ENCODE measurements at places on chromosomes 4 and X. TPM values are rescaled to one million over a fixed set of nuclear protein-coding genes. Genes with fewer than 3 reads are reported as not detected.

The CCKAR gene
- not detected for total RNA-seq

The CPLX1 gene
- 2.5 TPM for total RNA-seq

The NKX6-1 gene
- not detected for total RNA-seq

The CTAG2 gene
- not detected for total RNA-seq

The MXRA5 gene
- total RNA-seq, result 2.5 TPM

The GPR173 gene
- total RNA-seq, result 3.7 TPM

The OTUD5 gene
- total RNA-seq, result 36.9 TPM

The SSX2B gene
- not detected for total RNA-seq

The PRR32 gene
- total RNA-seq, result not detected

The UGT2A3 gene
- not detected for total RNA-seq

The SMIM20 gene
- 22.8 TPM for total RNA-seq

The UGDH gene
- total RNA-seq, result 107 TPM

The CCSER1 gene
- 7.0 TPM for total RNA-seq

GRCh38 chrX:2801223-2801622, 27.5 kb upstream of the GYG2 start:
- DNase-seq, result no peak

DNA sequence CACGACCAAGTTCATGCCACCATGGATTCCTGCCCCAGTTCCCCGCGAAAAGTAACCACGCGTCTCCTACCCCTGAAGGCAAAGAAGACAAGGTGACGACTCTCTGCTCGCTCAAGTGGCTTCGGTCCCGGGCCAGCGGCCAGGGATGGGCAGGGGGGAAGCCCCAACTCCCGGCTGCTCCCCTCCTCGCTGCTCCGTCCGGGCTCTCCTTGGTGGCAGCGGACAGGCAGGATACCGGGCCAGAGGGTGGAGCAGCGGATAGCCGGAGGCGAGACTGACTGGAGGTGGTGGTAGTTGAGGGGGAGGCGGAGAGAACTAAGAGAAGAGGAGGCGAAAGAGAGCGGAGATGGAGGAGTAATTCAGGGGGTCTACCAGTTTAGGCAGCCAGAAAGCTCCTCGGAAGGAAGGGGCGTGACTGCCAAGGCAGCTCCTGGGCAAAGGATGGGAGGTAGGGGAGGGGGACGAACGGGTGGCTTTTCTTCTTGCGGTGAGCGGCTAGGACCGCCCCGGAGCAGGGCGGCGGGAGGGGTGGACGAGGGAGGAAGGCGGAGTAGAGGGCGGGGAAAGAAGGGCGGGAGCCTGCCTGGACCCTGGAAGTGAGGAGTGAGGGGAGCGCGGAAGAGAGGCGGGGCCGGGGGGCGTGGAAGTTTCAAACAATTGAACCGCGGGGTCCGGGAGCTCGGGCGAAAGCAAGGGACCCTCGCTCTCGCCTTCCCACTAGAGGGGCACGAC, at the start of gene AMOT:
Gene AMOT, minus strand, starts transcription at position 450 of the 732 bp plus-strand sequence. CDS start 17,705 bp downstream, outside the sequence.
- peak; percentile 86 for DNase-seq

- no peak for DNase-seq
Measured at GRCh38 chrX:13287816-13288215, 32.0 kb downstream of the ATXN3L start.

DNA sequence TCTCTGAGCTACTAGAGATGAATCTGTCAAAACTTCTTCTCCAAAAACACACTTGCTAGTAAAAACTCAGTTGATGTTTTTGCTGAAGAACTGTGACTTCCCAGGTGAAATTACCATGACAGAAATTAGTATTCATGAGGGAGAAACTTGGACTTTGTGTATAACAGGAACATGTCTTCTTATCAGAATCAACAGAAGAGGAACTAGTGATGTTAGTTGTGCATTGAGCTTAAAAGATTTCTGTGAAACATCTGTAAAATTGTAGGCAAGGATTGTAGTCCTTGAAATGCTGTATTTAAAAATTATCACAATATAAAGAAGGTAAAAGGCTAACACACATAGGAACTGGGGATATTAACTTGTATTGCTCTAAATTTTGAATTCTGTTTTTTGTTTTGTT, 11.3 kb downstream of the FAM241A start:
- no peak for DNase-seq

DNA sequence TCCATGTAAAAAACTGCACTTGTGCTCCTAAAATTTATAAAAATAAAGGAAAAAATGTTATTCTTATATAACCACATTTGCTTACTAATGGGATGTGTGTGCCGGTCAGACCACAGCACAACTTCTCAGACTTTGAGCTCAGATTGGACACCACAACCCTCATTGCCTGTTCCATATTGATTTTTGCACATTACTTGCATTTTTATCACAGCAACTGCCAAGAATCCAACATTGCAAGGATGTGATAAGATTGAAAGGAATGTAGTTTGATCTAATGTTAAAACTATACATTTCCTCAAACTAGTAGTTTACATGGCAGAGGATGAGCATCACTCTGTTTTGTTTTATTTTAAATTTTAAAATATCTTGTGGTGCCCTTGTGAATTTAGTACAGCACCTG, 227.8 kb downstream of the KDR start:
- DNase-seq, result no peak

GRCh38 chrX:28177202-28177601, 196.0 kb upstream of the DCAF8L1 start:
- DNase-seq, result no peak

GRCh38 chrX:109880629-109881028, 122.3 kb upstream of the TMEM164 start:
- no peak for DNase-seq

GRCh38 chr4:10347281-10347795, 109.9 kb downstream of the ZNF518B start:
- DNase-seq, result no peak

- DNase-seq, result no peak
Measured at GRCh38 chr4:159837071-159837470, 734.2 kb downstream of the RAPGEF2 start.

GRCh38 chr4:8383451-8384160, 56.9 kb downstream of the ACOX3 start:
- DNase-seq, result peak; percentile 75

DNA sequence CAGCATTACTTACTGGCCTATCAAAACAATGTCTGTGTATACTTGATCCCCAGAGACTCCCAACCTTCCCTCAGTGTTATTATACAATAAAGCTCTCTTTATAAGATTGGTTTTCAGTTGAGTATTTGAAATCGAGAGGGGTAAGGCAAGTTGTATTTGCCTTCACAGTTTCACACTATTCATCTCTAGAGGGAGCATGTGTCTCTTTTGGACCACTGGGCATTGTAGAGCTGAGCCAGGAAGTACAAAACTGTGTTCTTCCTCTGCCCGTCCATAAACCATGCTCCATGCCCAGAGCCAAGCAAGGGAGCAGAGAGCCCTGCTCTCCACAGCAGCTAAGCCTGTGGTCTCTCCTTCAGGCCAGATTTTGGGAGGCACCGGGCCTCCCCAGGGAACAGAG, 61.5 kb upstream of the HHIP start:
- no peak for DNase-seq

- DNase-seq, result no peak
Measured at GRCh38 chr4:67465032-67465762, 80.1 kb downstream of the CENPC start.

GRCh38 chrX:46208225-46208854, 336.9 kb downstream of the ZNF674 start:
- no peak for DNase-seq

DNA sequence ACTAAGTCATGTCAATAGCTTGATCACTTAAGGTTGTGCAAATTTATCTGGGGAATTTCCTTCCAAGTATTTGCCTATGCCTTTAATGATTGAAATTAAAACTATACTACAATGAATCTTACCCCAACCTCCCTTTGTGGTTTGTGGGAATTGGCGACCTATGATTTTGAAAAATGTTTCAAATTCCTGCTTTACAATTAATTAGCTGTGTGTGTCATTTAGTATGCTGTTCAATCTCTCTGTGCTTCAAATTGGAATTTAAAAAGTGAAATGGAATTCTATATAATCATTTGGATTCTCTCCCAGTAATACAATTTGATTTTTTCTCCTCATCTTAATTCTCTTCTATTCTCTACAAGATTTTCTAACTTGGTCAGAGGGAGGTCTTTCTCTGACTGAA, 2319.5 kb downstream of the ARAP2 start:
- no peak for DNase-seq

DNA sequence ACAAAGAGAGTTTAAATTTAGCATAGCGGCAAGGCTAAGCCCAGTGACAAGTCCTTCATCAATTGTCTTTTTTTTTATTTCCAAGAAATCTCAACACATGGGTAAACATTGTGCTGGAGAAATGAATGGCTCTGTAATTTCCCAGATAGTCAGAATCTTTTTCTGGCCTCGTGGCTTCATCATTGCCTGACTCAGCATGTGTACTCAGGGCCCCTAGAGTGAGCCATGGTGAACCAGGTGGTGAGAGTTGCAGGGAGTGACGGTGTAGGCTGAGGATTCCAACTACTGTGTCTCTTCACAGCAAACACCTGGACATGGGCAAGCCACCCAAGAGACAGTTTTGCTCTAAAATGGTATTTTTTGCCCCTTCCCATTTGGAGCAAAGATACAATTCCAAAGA, 43.1 kb upstream of the UCP1 start:
- DNase-seq, result no peak

DNA sequence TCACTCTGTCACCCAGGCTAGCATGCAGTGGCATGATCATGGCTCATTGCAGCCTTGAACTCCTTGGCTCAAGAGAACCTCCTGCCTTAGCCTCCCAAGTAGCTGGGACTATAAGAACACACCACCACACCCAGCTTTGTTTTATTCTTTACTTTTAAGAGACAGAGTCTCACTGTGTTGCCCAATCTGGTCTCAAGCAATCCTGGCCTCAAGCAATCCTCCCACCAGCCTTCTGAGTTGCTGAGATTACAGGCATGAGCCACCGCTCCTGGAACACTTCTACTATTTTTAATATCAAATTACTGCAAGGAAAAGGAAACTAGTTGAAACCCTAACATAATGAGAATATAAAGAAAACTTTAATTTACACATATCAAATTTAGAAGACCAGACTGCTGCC, 85.4 kb downstream of the FAM13A start:
- no peak for DNase-seq

- DNase-seq, result no peak
Measured at GRCh38 chr4:110877778-110878370, 255.0 kb upstream of the PITX2 start.

GRCh38 chr4:4851081-4851480, 8.4 kb upstream of the MSX1 start:
- peak; percentile 64 for DNase-seq

- no peak for DNase-seq
Measured at GRCh38 chr4:56315543-56315942, 71.7 kb downstream of the AASDH start.

DNA sequence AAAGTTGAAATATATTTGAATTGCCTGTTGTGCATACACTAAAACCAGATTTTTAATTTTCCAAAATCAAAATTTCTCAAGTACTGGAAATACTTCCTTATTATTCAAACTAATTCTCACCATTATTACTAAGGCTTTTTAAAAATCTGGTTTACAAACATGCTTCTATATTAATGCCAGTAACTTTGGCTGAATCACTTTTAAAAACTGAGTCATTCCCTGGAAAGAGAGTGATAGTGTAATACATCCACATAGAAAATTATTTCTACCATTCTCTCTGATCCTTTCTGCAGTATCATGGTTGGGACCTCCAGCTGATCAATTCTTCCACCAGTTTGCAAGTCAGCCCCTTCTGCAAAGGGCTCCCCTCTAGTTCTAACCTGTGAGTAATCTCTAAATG, 165.3 kb upstream of the FAM241A start:
- no peak for DNase-seq

DNA sequence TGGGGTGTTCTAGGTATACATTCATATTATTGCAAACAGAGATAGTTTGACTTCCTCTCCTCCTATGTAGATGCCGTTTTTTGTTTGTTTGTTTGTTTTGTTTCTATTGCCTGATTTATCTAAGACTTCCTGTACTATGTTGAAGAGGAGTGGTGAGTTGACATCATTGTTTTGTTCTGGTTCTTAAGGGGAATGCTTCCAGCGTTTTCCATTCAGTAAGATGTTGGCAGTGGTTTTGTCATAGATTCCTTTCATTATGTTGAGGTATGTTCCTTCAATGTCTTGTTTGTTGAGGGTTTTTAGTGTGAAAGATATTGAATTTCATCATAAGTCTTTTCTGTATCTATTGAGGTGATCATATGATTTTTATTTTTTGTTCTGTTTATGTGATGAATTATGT, 401.6 kb upstream of the EPHA5 start:
- DNase-seq, result no peak

GRCh38 chrX:53817548-53817947, 131.0 kb upstream of the HUWE1 start:
- DNase-seq, result no peak

GRCh38 chr4:56040842-56041241, 92.1 kb downstream of the CEP135 start:
- no peak for DNase-seq

Measured in posterior vena cava (tissue), 2 donors.